Activated CD4-positive, alpha-beta T cell treated with anti-CD3 and anti-CD28 coated beads, Interleukin-2, amount 50 U/mL, for 4 hours (primary cell): ENCODE measurements at places on chromosomes 7 and 10.

GRCh38 chr10:101570428-101571270 lies 17.4 kb downstream of the POLL start:
- no peak for DNase-seq

DNA sequence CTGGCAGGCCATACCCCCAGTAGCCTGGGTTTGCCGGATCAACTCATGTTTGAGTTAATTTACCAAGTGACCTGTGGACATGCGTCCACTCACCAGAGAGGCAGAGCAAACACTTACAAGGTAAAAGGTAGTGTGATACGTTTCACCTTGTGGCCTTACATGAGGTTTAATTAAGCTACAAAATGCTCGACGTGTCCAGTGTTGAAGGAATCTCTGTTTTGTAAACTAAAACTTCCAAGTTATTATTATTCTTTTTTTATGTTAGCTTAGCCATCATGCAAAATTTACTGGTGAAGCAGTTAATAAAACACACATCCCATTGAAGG lies 42.9 kb downstream of the RGS10 start:
- DNase-seq, result no peak

GRCh38 chr7:25031432-25031831 lies 51.5 kb upstream of the OSBPL3 start:
- DNase-seq, result no peak

GRCh38 chr7:122727354-122727753 lies 24.6 kb upstream of the RNF148 start:
- DNase-seq, result no peak

DNA sequence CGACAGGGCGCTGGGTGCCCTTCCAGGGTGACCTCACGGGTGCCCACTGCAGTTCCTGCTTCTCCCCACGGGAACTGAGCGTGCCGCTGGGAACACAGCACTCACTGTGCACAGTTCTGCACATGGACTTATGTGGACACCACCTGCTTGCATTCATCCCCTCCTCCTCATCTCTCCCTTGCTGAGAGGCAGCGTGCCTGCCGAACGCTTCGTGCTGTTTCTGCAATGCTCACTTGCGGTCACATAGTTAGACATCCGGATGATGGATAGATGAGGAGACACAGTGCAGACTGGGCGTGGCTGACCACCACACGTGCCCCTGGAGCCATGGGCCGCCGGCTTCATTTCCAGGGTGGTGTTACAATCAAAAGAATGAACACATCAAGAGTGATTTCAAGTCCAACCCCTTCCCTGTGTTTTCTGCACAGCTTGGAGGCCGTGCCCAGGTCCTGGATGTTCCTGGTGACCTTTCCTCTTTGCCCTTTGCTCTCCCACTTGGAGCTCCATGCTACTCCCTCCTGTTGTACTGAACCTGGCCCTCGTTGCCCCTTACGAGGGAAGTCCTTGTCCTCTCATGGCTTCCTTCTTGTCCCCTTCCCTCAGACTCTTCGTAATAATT lies 119.4 kb downstream of the VIPR2 start:
- no peak for DNase-seq

- no peak for DNase-seq
Measured at GRCh38 chr7:17441557-17441956, 143.1 kb downstream of the AHR start.

DNA sequence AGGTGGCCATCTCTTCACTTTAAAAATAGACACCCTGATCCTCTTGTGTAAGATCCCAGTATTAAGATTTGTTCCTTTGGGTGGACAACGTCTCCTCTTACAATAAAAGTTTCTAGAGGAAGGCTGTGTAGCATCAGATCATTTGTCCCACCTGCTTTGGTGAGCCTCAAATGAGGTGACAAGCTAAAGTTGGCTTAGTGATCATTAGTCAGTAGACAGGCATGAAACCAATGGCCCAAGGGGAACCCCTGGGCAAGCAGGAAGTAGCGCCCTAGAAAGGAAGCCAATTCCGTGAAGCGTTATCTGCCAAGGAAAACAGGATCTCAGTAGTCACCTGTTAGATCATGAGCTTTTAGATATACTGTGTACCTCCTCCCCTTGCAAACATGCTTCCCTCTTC lies 66.8 kb downstream of the PCGF5 start:
- no peak for DNase-seq

GRCh38 chr7:80781146-80781545 lies 137.7 kb downstream of the SEMA3C start:
- DNase-seq, result no peak

GRCh38 chr7:25347360-25348066 lies 119.2 kb upstream of the NPVF start:
- no peak for DNase-seq

DNA sequence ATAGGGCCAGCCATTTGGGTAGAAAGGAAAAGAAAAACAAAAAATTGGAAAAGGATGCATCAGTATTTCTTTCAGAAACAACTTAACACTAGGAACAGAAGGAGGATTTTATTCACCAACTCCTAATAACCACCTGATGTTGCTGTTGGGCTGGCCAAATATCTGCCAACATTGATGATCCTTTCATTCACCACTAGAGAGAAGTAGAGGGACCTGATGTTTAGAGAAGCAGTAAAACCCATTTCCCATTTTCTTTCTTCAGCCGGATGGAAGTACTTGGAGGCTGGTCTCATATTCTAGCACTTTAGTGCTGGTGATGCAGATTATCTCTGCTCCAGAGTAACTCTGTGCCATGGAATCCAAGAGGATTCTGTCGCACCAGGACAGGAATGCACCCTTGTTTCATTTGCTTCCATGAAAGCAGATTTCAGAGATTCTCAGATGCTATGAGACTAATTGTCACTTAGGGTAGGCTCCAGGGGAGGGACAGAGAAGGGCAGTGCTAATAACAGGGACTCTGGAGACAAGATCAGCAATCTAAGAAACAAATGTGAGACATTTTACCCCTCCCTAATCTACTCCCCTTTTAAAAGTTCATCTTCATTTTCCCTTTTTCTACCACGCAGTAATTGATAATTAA lies 3.1 kb downstream of the KLLN start:
- no peak for DNase-seq

DNA sequence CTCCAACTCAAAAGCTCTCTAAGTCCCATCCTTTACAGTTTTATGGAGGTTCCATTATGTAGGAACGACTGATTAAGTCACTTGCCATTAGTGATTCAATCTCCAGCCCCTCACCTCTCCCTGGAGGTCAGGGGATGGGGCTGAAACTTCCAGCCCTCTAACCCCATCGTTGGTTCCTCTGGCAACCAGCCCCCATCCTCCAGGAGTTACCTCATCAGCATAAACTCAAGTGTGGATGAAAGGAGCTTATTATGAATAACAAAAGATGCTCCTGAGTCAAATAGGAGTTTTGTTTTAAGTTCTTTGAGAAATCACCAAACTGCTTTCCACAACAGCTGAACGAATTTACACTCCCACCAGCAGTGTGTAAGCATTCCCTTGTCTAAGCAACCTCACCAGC lies 494.3 kb upstream of the AUTS2 start:
- no peak for DNase-seq

DNA sequence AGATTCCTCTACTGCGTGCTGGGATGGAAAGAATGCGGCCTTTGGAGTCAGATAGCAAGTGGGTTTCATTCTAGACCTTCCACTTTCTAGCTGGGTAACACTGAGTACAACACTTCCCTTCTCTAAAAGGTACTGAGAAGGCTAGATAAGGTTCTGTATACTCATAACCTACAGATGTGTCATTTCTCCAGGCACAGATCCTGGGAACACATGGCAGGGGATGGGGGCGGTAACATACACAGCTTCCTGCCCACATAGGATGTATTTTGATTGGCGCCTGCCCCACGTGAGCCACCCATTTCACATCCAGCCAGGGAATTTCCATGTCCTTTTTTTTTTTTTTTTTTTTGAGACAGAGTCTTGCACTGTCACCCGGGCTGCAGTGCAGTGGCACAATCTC lies 31.8 kb downstream of the KLRG2 start:
- no peak for DNase-seq

DNA sequence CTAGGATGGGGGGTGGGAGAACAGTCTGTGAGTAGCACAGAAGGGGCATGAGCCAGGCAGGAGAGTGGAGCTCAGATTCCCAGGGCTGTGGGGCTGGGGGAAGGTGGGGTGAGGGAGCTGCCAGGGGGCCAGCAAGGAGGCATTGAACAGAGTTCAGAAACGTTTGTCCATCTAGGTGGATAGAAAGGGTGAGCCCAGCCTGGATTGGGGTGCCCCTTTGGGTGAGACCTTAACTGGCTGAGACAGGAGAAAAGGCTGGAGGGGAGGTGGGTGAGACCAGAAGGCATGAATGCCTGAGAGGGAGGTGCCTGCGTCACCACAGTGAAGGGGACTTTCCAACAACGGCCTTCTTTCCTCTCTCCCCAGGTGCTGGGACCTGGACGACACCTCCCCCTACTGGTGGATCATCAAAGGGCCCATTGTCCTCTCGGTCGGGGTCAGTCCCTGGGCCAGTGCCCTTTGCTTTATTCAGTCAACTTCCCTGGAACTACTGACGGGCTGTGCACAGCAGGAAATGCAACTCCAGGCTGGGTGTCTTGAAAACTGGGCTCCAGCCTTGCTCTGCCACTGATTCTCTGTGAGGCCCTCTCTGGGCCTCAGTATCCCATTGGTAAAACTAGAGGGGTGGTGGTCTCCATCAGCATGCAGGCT lies 11.0 kb downstream of the GHRHR start:
- DNase-seq, result no peak

DNA sequence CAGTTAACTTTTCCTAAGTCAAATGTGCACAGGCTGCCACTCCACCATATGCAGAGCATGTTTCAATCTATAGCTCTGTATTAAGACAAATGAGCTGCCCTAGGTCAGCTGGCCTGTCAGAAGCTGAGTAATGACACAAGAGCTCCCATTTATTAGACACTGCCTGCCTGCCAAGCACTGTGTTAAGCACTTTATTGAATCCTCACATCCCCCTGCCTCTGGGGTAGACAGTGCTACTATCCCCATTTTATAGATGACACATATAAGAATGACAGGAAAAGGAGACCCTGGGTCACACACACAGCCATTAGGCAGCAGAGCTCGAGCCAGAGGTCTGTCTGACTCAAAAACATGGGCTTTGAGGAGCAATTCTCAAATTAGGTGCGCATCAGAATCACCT lies 179.8 kb upstream of the PDE1C start:
- DNase-seq, result no peak

- DNase-seq, result no peak
Measured at GRCh38 chr7:36633377-36633776, 90.9 kb downstream of the AOAH start.

- no peak for DNase-seq
Measured at GRCh38 chr10:132401401-132402118, 4.6 kb downstream of the PWWP2B start.

DNA sequence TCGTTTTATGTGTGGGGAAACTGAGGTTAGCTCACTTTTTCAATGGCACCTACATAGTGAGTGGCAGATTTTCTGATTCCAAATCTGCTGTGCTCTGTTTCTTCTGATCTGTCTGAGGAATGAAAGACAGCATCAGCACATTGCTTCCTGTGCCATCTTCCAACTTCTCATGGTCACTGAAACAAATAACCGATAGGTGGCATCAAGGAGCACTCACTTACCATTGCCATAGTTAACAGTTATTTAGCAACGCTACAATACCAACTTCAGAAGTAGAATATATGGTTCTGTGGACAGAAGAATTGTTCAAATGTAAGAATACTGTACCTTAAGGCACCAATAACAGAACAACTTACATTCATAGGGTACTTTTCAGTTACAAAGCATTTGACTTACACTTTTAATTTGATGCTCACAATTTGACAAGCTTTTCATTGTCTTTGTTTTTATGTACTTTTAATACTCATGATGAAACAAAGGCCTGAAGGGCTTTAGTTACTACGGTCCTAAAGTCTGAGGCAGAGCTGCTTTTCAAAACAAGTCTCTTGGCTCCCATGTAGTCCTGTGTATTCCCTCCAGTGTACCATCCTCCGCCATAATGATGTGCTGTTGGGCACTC lies 228.9 kb upstream of the TCF7L2 start:
- no peak for DNase-seq

DNA sequence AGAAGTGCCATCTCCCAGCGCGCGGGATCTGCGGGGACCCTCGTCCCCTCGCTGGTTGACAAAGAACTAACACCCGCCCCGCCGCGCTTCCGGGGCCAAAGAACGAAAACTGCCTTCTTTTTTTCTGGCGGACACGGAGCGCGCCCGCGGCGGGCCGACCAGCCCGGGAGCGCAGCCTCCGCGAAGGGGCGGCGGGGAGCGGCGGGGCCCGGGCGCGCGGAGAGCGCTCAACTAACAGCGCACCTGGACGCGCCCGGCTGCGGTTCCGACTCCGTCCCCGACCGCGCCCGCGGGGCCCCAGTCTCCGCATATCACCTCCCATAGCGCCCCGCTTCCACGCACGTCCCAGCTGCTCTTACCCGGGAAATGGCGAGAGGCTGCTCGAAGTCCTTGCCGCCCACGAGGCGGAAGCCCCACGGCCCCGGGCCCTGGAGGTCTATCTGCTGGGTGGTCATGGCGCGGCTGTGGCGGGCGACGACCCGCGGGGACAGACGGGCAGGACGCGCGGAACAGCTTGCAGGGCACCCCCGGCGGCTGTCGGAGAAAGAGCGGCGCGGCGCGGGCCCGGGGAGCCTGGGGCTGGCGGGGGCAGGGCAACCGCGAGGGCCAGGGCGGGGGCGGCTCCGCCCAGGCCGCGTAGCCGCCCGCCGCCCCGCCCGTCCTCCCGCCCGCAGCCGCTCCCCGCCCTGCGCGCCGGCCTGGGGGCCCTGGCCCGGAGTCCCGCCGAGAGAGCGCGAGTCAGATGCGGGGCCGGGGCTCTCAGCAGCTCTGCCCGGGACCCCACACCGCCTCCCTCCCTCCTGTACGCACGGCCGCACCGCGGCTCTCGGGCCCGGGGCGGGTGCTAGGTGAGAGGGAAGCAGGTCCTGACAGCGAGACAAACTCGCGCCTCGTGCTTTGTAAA lies at the start of gene PDLIM1:
Gene PDLIM1, minus strand, starts transcription at position 543 of the 904 bp plus-strand sequence. Its CDS starts 88 bp downstream, at position 455.
- no peak for DNase-seq

GRCh38 chr7:48041653-48041970 lies 6.3 kb downstream of the C7orf57 start:
- no peak for DNase-seq

GRCh38 chr7:71326595-71326994 lies 194.7 kb downstream of the GALNT17 start:
- DNase-seq, result no peak

DNA sequence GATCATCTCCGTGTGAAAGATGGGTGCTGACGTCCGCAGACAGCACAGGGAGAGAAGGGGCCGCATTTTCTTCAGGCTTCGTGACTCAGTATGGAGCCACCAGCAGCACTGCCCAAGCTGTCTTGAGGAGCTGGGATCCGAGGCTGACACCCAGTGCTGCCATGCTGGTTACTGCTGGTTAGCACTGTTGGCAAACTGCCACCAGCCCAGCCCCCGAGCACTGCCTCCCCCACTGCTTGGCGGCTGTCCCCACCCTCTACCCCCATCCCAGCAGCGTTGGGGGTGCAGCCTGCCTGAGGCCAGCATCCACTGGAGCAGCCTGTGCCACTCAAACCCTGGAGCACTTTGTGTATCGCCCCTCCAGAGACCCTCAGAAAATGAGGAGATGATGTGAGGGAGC lies 35.8 kb upstream of the EN2 start:
- no peak for DNase-seq

GRCh38 chr10:103054621-103055020 lies 136.5 kb downstream of the CNNM2 start:
- DNase-seq, result no peak

- DNase-seq, result no peak
Measured at GRCh38 chr7:99359465-99360154, 14.9 kb upstream of the ARPC1B start.

GRCh38 chr10:100779329-100779728 lies 33.9 kb downstream of the PAX2 start:
- no peak for DNase-seq

GRCh38 chr10:26368463-26368862 lies 69.7 kb upstream of the APBB1IP start:
- no peak for DNase-seq

- DNase-seq, result no peak
Measured at GRCh38 chr10:123913688-123914268, 22.2 kb upstream of the CPXM2 start.
